ENCODE measurements at places on chromosomes 2 and 18. TPM values are rescaled to one million over a fixed set of nuclear protein-coding genes. Genes with fewer than 3 reads are reported as not detected.

The FAM161A gene
- total RNA-seq = 2.2 TPM

The INHA gene
- total RNA-seq = 0.26 TPM

The ASPRV1 gene
- total RNA-seq = 0.43 TPM

The RAB17 gene
- total RNA-seq = 0.17 TPM

The MSTN gene
- total RNA-seq = 0.16 TPM

The LOXHD1 gene
- not detected for total RNA-seq

The INPP1 gene
- total RNA-seq = 11.2 TPM

The DSG1 gene
- not detected for total RNA-seq

The CCDC74A gene
- total RNA-seq = 9.3 TPM

The NEURL3 gene
- total RNA-seq = 0.16 TPM

The C2orf81 gene
- 1.4 TPM for total RNA-seq

The SNED1 gene
- total RNA-seq = 114 TPM

The STK17B gene
- total RNA-seq = 20.0 TPM

The CHRND gene
- total RNA-seq = not detected

The TUBA4B gene
- total RNA-seq = under 0.01 TPM

The ABCG8 gene
- total RNA-seq = not detected

The NPAS2 gene
- total RNA-seq = 2.7 TPM

The HOXD1 gene
- not detected for total RNA-seq

The RNF152 gene
- total RNA-seq = 18.3 TPM

The SLC4A3 gene
- total RNA-seq = 2.0 TPM

The TMEM131 gene
- total RNA-seq = 20.9 TPM

The SERPINB7 gene
- not detected for total RNA-seq

The CCL20 gene
- total RNA-seq = not detected

The HOXD3 gene
- not detected for total RNA-seq

The MFSD2B gene
- under 0.01 TPM for total RNA-seq

The EMILIN2 gene
- 26.8 TPM for total RNA-seq

The AMER3 gene
- under 0.01 TPM for total RNA-seq

The FAM168B gene
- total RNA-seq = 73.8 TPM

The MROH2A gene
- total RNA-seq = not detected

The NT5C1B gene
- total RNA-seq = not detected

The EMX1 gene
- not detected for total RNA-seq

The GNLY gene
- not detected for total RNA-seq

All from bronchial smooth muscle cell (primary cell).